ENCODE measurements at places on chromosomes 1 and 21.
A peak's percentile ranks its signal among the peaks of the same experiment; 100 is the strongest.

DNA sequence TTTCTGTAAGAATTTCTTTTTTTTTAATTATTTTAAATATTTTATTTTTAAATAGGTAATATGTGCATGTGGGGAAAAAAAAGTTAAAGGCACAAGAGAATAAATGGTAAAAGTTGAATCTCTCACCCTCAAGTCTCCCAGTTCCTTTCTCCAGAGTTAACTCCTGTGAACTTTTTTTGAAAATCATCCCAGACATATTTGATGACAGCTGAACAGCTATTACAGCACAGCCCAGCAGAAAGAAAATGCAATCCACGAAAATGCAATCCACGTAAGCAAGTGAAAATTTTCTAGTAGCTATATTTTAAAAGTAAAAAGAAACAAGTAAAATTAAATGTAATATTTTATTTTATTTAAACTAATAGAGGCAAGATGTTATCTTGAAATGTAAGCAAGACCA lies 310.0 kb upstream of the RUNX1 start:
- DNase-seq = no peak

- DNase-seq = no peak
These were observed 209.6 kb downstream of the PBX1 start for GRCh38 chr1:164768619-164769018.

DNA sequence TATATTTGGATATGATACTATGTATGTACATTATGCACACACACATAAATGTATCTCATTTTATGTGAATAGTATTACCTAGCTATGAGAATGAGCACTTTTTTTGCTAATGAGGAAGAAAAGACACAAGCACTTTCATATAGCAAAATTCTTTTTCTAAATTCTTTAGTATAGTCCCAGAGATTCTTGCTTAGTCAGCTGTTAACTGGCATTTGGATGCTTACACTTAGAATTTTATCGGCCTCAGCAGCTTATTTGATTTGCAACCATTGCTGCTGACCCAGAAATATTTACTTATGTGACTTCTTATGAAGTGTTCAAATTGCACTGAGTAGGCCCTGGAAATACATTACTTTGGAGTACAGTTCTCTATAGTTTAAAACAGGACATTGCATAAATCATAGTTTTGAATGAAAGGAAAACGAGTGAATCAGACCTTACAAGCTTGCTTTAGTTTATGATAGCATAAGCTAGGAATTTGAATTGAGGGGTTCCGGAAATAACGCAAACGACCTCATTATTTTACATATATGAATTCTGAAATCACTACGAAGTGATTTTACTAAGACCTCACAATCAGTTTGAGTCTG lies 653.9 kb upstream of the NEGR1 start:
- DNase-seq = no peak

GRCh38 chr1:111943066-111943465 lies 46.4 kb downstream of the KCND3 start:
- no peak for DNase-seq

DNA sequence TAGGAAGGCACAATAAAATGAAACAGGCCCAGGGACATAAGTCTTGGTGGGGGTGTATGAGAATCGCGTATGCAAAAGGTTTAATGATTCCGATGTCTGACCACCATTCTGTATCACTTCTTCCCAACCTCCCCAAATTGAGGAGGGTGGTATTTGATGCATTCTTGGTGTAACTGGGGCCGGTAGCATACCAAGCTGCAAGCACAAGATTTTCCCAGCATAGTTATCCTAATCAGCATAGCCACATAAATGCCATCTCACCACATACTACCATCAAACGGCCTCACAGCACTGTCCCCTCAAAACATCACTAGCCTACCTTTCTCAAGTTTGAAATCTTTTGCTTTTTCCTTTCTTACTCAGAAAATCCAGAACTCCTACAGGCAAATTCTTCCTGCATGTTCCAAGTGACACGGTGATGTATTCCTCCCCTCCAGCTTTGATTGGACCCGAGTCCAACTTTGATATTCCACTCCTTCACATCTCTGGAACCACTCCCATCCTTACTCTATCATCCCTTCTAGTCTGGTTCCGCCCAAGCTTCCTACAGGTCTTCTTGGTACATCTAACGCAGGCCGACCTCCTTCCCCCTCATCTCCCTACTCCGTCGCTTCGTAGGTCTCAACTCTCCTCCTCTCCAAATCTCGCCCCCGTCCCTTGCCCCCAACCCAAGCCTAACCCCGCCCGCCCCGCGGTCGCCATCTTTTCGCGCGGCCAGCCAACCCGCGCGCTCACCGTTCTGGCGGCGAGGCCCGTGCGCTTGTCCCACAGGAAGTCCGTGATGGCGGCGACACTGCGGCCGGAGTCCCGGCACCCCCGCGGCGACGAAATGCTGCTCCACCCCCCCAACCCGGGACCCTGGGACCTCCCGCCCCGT lies 600 bp downstream of the CLK2 start:
- peak; percentile 13 for DNase-seq

DNA sequence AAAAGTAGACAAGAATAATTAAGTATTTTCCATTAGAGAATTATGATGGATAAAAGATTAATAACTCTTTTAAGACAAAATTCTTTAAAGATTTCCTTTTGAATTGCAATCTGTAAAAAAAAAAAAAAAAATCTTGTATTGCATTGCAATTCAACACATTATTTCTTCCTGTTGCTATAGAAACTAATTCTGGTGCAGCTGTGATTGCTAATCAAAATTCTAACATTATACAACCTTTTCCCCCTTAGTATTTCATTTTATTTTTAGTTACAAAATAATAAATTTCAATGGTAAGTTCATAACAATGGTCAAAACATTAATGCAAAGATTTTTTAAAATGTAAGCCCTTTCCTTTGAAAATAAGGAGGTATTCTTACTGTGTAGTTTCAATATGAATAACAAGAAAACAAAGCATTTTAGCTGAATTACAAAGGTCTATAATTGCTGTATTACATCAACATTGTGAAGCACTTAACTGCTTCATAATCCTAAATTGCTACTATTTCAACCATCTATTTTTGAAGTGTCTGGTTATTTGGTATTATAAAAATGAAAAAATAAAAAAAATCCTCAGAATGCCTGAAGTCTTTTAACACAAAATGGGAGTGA lies 135.0 kb downstream of the SYT14 start:
- DNase-seq = no peak

DNA sequence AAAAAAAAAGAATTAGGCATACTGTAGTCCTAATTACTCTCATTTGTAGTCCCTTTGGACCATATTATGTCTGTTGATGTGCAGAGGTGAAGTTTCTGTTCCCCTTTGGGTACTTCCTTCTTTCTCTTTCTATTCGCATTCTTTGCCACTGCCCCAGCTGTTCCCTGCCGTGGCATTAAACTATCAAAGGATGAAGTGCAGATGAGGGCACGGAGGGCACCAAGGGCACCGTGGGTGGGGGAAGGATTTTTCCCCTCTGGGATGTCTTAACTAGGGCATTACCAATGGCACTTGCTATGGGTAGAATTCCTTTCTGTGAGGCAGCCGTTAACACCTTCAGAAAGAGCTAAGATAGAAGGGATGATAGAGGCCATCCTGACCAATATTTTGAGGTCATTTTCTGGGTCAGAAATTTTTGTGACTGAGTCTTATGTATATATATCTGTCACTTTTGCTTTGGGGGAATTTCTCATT lies 4.9 kb upstream of the MAPKAPK2 start:
- no peak for DNase-seq

GRCh38 chr1:22159891-22160290 lies 17.0 kb upstream of the WNT4 start:
- no peak for DNase-seq

DNA sequence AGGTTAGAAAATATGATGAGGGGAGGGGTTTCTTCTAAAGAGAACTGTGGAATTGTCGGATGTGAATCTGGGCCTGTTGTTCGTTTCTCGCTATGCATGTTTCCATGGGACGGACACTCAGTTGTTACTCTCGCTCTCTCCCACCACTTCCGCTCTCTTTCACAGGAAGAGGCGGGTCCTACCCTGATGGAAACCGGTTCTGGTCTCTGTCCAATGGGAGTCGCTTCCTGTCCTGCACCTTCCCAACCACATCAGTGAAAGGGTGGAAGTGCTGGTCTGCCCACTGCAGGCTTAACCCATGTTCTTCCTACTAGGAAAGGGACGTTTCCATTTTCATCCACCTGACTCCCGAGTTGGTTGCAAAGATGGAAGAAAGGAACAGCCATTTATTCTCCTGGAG lies 119.4 kb downstream of the KCNJ15 start:
- no peak for DNase-seq

DNA sequence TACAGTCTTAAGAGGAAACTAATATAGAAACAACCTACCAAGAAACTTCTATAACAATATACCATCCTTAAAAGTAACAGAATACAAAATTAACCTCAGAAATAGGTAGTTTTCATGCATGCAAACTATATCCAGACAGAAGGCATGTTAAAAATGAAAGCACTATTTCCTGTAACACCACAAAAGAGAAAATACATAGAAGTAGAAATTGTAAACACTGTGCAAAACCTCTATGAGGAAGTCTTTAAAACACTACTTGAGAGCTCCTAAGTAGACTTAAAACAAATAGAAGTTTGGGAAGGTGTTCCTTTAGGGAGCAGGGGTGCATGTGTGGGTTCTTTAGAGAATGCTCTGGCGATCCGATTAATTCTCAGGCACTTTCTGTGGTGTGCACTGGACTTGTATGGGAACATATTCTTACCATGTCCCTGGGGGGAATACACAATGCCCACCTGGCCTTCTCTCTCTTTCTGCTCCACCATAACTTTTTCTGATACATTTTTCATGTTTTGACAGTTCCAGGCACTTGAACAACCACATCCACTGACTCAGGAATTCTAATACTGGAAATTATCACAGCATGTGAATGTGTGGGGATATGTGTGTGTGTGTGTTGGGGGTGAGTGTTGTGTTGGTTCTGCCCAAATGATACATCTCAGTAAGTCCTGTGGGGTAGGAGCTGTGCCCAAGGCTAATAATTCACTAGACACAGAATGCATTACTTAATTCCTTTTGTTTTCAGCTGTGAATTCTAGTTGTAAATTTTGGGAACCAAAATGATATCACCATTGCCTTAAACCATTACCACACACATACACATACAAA lies 866.3 kb upstream of the B3GALT2 start:
- DNase-seq = no peak

DNA sequence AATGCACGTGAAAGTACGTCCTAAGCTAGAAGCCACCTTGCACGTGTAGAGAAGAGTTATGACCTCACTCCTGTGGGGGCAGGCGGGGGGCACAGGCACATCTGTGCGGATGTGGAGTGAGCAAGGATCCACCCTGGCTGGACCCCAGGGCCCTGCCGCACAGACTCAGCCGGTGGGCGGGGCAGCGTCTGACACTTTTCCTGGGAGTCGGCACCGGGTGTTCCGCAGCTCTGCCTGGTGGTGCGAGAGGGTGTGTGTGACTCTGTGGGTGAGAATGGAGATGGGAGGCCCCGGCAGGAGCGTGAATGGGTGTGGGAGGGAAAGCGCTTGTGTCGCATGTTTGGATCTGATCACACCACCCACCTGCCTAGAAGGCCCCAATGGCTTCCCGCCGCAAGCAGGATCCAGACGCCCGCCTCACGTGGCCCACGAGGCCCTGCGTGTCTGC lies 29.5 kb downstream of the RAP1GAP start:
- DNase-seq = no peak

GRCh38 chr1:27144049-27144748 lies 10.7 kb downstream of the SLC9A1 start:
- no peak for DNase-seq

GRCh38 chr1:172926070-172926469 lies 124.7 kb downstream of the TNFSF18 start:
- DNase-seq = no peak

GRCh38 chr1:182990413-182991144 lies 32.6 kb upstream of the LAMC1 start:
- DNase-seq = no peak

DNA sequence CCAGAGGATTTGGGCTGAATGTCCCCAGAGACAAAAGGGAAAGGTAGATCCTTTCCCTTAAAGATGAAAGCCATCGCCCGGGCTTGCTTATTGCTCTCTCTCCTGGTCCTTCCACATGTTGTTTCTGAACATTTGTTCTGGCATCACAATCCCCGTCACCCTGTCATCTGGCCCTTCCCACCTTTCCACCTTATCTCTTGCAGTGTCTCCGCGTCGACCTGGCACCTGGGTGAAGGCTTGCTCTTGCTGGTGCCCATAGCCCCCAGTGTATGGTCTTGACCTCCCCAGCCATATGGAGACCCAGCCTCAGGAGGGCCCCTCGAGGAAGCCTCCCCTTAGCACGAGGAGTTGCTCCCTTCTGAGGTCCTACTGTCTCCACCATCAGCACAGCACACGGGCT lies 64.6 kb downstream of the ATP5PO start:
- no peak for DNase-seq

DNA sequence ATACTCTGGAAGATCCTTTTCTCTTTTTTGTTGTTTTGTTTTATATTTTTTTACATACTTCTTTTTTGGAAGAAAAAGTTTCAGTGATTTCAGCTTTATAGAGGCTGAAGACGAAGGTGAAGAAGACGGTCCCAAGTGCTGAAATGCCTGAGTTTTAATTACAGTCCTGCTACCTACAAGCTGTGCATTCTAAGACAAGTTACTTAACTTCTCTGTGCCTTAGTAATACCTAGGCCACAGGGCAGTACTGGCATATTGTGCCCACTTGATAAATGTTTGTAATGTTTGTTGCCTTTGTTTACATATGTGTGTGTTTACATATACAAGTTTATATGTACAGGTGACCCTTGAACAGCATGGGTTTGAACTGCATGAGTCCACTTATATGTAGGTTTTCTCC lies 56.3 kb upstream of the ANGPTL3 start:
- no peak for DNase-seq

DNA sequence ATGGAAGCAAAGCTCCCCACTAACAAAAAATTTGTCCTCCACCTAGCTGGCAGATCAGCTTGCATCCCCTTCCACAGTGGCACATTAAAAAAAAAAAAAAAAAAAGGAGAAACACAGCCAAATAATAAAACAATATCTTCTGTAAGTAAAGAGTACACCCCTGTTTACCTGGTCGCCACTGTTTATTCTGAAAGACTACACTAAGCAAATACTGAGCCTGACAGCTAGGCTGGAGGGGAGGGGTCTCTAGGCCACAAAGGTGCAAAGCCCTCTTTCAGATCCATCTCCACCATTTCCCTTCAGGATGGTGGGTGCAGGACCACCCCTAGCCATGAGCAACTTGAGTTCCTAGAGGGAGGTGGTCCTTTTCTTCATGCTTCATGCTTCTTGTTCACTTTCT lies 22.8 kb upstream of the SLC45A3 start:
- no peak for DNase-seq

- no peak for DNase-seq
These were observed 16.6 kb downstream of the DDAH1 start for GRCh38 chr1:85448358-85448757.

DNA sequence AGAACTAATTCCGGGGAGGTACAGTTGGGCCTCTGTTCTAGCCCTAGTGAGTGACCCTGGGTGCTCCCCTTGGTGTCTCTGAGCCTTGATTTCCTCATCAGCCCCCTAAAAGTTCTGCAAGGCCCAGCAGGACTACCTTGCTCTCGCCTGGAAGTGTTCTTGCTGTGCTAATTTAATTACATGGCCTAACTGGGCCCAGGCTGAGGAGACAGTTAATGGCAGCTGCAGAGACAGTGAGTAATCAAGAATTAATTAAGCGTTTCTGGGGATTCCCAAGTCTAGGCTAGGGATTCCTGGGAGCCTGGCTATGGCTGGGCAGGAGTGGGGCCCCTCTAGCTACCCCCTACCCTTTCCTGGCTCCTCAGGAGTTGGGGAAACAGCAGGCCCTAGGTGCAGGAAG lies 24.7 kb upstream of the DMBX1 start:
- DNase-seq = no peak

GRCh38 chr1:94936861-94937620 lies 10.1 kb upstream of the CNN3 start:
- no peak for DNase-seq

- DNase-seq = no peak
These were observed 96.4 kb downstream of the UBR4 start for GRCh38 chr1:19113697-19114092.
